ENCODE measurements at places on chromosomes 3 and 15.

DNA sequence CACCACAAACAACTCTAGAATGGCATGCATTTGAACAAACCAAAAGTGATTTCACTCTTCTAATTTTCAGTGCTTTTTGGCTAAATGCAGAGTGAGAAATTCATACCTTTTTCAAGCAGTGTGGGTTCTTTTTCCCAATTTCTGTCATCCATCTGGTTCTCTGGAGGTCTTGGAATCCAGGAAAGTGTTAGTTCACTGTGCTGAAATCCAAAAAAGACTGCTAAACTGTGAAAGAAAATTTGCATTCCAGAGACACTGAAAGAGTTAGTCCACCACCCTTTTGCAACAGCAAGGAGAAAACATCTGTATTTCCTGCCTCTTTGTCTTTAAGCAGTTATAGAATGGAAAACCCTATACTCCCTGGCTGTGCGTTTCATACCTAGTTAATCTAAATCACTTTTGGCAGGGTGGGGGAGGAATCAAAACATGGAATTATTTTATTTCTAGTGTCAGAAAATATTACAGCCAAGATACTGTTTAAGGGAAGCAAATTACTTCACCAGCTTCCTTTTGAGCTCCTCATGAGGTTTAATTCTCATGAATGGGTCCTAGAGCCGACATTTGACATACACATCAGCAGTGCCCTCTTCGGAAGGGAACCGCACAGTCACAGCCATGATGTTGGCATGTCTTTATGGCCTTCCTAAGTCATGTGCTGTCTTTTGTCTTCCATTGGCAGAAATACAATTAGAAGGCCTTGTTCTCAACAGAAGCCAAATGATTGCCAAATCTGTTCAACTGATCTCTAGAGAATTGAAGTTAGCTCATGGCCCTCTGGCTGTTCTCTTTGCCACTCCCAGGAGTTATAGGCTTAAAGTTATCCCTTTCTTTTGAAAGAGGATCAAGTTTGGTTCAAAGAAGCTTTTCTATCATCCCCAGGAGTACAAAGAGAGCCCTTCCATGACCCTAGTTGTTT, 317.7 kb upstream of the TPRG1 start:
- no peak for DNase-seq

- no peak for DNase-seq
These were observed 101.4 kb downstream of the FNDC3B start for GRCh38 chr3:172140499-172141391.

DNA sequence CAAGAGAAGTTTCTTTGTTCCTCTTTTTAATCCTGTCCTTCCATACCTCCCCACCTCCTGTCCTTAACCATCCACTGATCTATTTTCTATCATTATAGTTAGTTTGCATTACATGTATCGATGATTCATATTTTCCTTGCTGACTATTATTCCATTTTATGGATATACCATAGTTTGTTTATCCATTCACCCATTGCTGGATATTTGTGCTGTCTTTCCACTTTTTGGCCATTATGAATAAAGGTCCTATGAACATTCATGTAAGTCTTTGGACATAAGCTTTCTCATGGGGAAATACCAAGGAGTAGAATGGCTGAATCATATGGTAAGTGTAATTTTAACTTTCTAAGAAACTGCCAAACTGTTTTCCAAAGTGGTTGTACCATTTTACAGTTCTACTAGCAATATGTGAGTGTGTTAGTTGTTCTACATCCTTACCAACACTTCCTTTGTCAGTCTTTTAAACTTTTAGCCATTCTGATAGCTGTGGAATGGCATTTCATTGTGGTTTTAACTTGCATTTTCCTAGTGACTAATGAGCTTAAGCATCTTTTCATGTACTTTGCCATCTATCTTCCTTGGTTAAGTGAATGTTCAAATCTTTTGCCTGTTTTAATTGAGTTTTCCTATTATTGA, 11.7 kb downstream of the ATP6V1A start:
- DNase-seq, result no peak

- no peak for DNase-seq
These were observed 22.9 kb upstream of the FBLN2 start for GRCh38 chr3:13525827-13526625.

- no peak for DNase-seq
These were observed 96.2 kb upstream of the SEMA6D start for GRCh38 chr15:47620960-47621681.

DNA sequence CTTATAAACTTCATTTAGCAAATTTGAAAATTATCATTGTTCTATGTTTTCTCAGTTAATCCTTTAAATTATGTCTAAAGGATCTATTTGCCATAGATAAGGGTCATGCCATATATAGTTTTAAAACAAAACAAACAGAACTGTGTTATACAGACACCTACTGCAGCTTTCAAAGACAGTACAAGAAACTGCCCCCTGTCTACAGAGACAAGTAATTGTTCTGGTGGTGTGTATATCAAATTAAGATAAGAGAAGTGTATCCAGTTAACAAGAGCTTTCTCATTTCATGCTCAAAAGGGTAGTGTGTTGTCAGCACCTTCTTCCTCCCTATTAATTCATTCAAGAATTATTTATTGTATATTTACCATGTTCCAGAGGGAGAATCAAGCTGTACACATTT, 201.2 kb downstream of the FMN1 start:
- DNase-seq, result no peak

- DNase-seq, result no peak
These were observed 15.4 kb downstream of the PSTPIP1 start for GRCh38 chr15:77010312-77010686.

DNA sequence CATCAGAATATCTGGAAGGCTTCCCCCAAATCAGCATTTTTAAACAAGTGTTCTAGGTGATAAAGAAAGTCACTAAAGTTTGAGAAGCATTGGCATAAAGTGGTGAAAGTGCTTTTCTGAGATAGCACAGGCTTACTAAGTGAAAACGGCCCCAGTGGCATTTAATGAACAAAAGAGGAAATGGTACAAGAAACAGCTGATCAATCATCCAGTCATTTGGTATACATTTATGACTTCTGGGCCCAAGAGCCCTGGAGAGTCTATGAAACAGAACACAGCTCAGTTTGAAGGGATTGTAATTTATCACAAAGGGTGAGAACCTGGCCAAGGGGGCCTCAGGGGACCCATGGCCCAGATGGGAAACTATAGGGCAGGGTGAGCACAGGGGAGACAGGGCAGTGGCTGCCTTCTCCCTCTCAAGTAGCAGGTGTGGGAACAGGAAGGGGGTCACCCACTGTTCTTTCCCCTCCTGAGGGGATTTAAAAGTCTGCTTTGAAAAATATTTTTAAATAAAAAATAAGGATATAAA, 265.5 kb upstream of the ROPN1 start:
- no peak for DNase-seq

- DNase-seq, result no peak
These were observed 75.6 kb upstream of the SNTN start for GRCh38 chr3:63576846-63577245.

DNA sequence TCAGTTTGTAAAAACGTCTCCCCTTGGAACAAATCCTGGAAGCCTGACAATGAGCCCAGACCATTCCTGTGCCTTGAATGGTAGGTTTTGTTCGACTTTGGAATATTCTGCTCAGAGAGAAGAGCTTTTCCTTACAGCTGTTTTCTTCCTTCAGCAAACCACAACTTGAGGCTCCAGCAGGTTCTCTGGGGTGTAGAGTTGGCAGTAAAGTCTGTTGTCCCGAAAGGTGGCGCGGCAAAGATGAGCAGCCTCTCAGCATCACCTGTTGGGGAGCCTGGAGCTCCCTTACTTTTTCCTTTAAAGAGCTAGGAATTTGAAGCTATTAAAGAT, 65.4 kb downstream of the BOC start:
- no peak for DNase-seq

- DNase-seq, result no peak
These were observed 13.5 kb upstream of the SLC9C1 start for GRCh38 chr3:112307557-112307956.

DNA sequence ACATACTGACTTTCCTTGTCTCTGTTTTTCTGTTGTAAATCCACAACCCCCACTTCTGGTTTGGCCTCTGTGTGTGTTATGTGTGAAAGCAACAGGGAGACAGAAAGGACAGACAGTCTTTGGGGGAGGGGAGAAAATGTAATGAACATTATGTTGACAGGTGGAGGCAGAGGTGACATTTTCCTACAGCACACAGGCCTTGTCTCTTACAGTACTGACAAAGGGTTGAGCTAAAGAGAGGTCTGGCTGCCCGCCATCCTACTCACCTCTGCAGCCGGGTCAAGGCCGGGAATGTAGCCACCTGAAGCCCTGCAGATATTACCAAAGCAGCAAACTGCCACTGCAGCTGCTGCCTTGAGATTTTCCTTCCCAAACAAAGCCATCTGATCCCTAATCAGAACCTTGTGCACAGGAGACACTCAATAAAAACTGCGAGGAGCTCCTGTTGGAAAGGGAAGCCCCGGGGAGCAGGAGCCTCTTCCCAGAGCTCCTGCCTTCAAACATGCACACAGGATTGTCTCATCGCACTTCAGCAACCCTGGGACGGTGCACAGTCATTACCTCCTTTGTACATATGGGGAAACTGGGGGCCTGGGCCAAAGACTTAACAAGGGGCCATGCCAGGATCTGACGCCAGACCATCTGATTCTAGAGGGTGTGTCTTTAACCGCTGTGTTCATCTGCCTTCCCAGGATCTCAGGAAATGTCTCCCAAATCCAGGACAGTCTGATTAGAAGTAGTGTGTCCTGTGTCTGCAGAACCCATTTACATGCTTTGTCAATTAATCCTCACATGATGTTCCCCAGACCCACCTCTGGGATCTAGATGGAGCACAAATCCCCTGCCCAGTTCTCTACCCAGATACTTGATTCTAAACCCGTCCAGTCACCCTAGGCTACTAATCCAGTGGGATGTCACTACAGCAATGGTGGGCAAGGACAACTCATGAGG, 14.2 kb downstream of the MYO5C start:
- no peak for DNase-seq

- DNase-seq, result no peak
These were observed 190.1 kb upstream of the LPP start for GRCh38 chr3:187963677-187964385.
